Activated B cell treated with CpG ODN at 0.5 μM for 24 hours (primary cell): ENCODE measurements at places on chromosomes 7 and 10. TPM values are rescaled to one million over a fixed set of nuclear protein-coding genes. Genes with fewer than 3 reads are reported as not detected.

GRCh38 chr7:115269486-115269885 lies 347.6 kb downstream of the MDFIC start:
- H3K36me3 ChIP-seq = no peaks in the 10 kb centered on the region
- no peak overlapping the region for H3K4me3 ChIP-seq
- H3K27me3 ChIP-seq = no peaks in the 10 kb centered on the region
- H3K4me1 ChIP-seq = no peaks in the 10 kb centered on the region
- DNase-seq = no peak

DNA sequence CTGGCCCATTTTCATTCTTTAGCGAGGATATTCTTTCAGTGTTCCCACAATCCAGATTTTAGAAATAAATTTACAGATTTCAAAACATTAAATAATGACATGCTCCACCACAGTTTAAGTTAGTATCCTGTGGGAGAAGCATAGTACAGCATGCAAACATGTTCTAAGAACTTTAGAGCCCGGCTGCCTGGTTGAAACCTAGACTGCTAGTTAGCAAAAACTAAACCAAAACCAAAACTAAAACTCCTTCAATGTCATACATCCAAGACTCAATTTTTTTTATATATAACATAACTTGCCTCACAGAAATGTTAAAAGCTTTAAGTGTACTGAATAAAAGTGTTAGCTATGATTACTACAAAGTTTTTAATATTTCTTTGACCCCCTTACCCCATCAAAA lies 17.0 kb downstream of the TRA2A start:
- H3K36me3 ChIP-seq = peaks cover 81% of the 10 kb centered on the region
- no peaks in the 10 kb centered on the region for H3K27me3 ChIP-seq
- no peaks in the 10 kb centered on the region for H3K4me1 ChIP-seq

DNA sequence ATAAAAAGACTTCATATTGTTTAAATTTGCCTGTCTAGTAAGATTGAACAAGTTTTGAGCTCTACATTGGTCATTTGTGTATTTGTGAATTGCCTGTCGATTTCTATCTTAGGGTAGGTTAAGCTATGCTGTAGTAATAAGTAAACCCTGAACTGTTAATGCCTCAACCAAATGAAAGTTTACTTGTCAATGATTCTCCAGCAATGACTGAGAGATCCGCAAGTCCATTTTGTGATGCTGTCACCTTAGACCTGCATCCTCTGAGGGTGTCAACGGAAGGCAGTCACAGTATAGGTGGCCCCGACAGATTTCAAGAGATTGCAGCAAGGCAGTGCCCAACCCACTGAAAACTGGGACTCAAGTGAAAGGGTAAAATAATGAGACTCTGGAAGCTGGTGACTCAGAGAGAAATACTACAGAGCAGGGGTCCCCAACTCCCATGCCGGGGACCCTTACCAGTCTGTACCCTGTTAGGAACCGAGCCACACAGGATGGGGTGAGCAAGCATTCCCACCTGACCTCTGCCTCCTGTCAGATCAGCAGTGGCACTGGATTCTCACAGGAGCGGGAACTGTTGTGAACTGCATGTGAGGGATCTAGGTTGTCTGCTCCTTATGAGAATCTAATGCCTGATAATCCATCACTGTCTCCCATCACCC lies 10.8 kb upstream of the PHYH start:
- no peak for DNase-seq
- no peak overlapping the region for H3K27ac ChIP-seq
- no peaks in the 10 kb centered on the region for H3K27me3 ChIP-seq
- no peak overlapping the region for H3K4me3 ChIP-seq
- H3K36me3 ChIP-seq = no peaks in the 10 kb centered on the region

GRCh38 chr10:79346388-79347225 lies 662 bp upstream of the PPIF start:
- no peak for DNase-seq
- H3K4me3 ChIP-seq = no peak overlapping the region

Gene CFTR
- total RNA-seq = not detected in 2 replicates
